ENCODE measurements at places on chromosomes 4 and X. TPM values are rescaled to one million over a fixed set of nuclear protein-coding genes. Genes with fewer than 3 reads are reported as not detected.
A peak's percentile ranks its signal among the peaks of the same experiment; 100 is the strongest.

Gene MAGEB17
- not detected for total RNA-seq

DNA sequence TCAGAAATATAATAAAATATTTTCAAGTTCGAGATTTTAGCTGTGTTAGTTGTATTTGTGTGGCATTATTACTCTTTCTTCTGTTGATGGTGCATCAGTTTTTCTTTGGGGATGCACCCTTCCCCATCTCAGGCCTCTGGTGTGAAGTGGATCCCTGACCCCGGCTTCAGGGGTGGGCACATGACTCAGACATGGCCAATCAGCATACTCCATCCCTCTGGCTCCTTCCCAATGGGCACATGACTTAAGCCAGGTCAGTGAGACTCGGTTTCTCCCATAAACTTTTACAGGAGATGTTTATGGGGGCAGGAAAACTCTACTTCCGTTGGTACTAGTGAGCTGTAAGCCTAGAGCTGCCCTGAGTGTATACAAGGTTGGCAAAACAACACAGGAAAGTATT is 3.0 kb upstream of the KIT start:
- peaks cover 26% of the 10 kb centered on the region for H3K27me3 ChIP-seq
- no peaks in the 10 kb centered on the region for H3K36me3 ChIP-seq
- no peak overlapping the region for H3K4me3 ChIP-seq

DNA sequence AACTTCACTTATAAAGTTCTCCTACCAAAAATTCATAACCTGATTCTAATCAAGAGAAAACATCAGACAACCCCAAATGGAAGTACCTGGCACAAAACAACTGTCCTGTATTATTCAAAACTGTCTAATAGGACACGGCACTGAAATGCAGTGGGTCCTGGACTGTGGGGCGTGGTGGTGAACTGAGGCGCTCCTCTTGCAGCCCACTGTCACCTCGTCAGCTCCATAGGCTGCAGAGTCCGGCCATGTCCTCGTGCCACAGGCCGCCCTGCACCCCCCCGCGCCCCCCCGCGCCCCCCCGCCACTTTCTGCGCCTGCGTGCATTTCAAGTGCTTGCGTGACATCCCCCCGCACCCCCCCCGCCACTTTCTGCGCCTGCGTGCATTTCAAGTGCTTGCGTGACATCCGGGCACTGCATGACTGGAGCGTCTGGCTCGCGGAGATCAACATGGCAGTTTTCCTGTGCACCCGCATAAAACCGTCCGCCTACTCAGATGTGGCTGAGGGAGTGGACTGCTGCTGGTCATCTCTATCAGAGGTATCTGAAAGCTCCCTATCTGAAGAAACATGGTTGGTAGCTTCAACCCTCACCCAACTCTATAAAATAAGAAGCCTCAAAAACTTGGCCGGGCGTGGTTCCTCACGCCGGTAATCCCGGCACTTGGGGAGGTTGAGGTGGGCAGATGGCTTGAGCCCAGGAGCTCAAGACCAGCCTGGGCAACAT is 28.8 kb downstream of the ATXN3L start:
- H3K4me1 ChIP-seq, result no peaks in the 10 kb centered on the region
- no peaks in the 10 kb centered on the region for H3K36me3 ChIP-seq
- H3K27me3 ChIP-seq, result peaks cover 4% of the 10 kb centered on the region
- H3K4me3 ChIP-seq, result no peak overlapping the region
- H3K27ac ChIP-seq, result no peak overlapping the region

- peaks cover 42% of the 10 kb centered on the region for H3K27me3 ChIP-seq
- H3K27ac ChIP-seq, result peak overlapping the region; percentile 33
- peak overlapping the region; percentile 48 for H3K4me3 ChIP-seq
- DNase-seq, result peak; percentile 73
Measured at GRCh38 chr4:54233697-54234496, 4.8 kb downstream of the PDGFRA start.

DNA sequence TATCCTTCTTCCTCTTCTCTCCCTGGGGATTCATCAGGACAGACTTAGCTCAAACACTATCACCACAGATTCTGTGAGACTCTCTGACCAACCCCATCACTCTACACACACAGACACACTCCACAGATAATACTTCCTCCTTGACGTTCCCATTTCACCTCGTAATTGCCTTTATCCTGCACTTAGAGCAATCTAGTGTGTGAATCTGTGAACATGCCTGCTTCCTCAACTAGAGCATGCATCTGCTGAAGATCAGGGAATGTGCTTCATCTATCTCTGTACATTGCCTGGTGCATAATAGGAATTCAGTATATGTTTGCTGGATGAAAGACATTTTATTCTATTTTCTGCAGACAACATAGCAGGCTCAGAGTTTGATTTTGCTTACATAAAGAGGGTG is 25.1 kb upstream of the HS6ST2 start:
- H3K36me3 ChIP-seq, result no peaks in the 10 kb centered on the region
- no peak overlapping the region for H3K27ac ChIP-seq
- no peak overlapping the region for H3K4me3 ChIP-seq
- no peaks in the 10 kb centered on the region for H3K4me1 ChIP-seq

- DNase-seq, result peak; percentile 22
- no peaks in the 10 kb centered on the region for H3K4me1 ChIP-seq
- no peaks in the 10 kb centered on the region for H3K36me3 ChIP-seq
- H3K27ac ChIP-seq, result no peak overlapping the region
- no peak overlapping the region for H3K4me3 ChIP-seq
Measured at GRCh38 chr4:184163813-184164212, 53.9 kb downstream of the ENPP6 start.

- no peaks in the 10 kb centered on the region for H3K4me1 ChIP-seq
- no peaks in the 10 kb centered on the region for H3K36me3 ChIP-seq
- no peak for DNase-seq
Measured at GRCh38 chrX:105553118-105553517, 269.2 kb upstream of the NRK start.

Gene VEGFC
- total RNA-seq, result 2.5 TPM

- H3K4me3 ChIP-seq, result no peak overlapping the region
- H3K4me1 ChIP-seq, result no peaks in the 10 kb centered on the region
- H3K36me3 ChIP-seq, result no peaks in the 10 kb centered on the region
- H3K27ac ChIP-seq, result no peak overlapping the region
Measured at GRCh38 chr4:160316036-160316435, 1213.2 kb downstream of the RAPGEF2 start.

Gene CYLC1
- total RNA-seq, result not detected

Gene MAGED1
- total RNA-seq, result 46.8 TPM

Gene MYL5
- 12.0 TPM for total RNA-seq

DNA sequence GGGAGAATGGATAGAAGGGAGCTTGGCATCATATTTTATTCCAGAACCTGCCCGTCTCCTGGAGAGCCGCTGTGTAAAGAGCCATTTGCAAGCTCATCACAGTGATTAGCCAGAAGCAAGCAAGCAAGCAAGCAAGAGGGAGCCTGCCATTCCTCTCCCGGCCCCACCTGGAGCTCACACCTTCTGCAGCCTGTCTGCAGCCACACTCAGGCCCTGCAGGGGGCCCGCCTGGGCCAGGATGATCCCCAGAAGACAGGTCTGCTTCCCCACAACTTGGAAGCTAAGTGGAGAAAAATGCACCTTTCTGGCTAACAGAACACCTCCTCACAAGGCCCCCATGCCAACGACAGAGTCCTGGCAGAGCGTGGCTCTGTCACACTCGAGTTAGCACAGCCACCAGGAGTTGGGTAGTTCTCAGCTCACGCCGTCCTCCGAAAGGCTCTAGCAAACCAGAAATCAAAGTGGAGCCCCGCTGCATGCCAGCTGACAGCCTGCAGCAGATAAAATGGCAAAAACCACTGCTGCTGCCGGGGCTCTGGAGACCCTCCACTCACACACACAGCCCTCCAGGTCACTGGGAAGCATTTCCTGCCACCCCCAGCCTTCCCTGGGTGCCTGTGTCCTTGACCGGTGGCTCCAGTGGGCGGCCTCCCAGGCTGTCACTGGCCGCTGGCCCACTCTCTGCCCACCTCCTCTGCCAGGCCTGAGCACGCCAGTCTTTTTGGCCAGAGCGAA is 54.9 kb downstream of the DCTD start:
- H3K4me3 ChIP-seq, result no peak overlapping the region
- DNase-seq, result no peak
- H3K27me3 ChIP-seq, result no peaks in the 10 kb centered on the region
- H3K36me3 ChIP-seq, result no peaks in the 10 kb centered on the region

Gene CFI
- 24.1 TPM for total RNA-seq

DNA sequence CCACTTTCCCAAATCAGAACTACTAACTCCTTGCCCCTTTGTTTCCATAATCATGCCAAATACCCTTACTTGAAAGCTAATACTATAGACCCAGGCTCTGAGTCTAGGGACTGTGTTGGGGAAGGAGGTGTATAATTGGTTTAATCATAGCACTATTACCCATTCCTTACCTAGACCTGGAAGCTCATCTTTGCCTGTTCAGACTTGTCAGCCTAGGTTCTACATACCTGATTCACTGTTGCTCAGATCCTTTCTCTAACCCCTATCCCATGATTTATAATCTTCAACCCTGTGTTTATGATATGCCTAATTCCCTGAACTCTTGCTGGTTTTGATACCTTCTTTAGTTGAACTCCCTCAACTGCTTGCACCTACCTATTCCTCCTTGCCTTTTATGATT is 123.1 kb upstream of the GRIA3 start:
- no peaks in the 10 kb centered on the region for H3K4me1 ChIP-seq
- DNase-seq, result no peak
- H3K4me3 ChIP-seq, result no peak overlapping the region
- H3K27me3 ChIP-seq, result no peaks in the 10 kb centered on the region
- no peaks in the 10 kb centered on the region for H3K36me3 ChIP-seq
- no peak overlapping the region for H3K27ac ChIP-seq

GRCh38 chr4:182684796-182685195 is 232.4 kb downstream of the DCTD start:
- no peak overlapping the region for H3K4me3 ChIP-seq
- no peaks in the 10 kb centered on the region for H3K36me3 ChIP-seq

DNA sequence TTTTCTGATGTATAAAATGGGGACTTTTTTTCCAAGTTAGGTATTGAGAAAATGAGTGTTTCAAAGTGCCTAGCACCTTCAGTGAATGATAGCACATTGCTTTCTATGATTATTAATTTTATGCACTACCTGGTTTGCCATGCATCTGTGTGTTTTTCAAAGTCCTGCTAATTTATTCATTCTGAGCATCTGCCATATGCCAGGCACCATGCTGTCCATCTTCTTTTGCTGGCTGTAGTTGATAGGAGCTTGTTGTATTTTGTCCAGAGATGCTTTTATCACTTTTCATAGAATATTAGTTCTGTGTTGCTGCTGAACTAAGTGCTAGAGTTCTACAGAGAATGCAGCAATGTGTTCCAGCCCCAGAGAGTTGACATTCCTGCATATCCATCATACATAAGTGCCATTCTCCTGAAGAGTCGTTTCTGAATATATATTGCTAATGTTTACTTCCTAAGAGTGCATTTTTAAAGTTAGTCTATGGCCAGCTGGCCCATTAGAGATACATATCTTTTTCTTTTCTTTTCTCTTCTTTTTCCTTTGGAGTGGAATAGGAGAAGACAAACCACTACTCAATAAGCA is 49.0 kb upstream of the CLNK start:
- DNase-seq, result no peak

GRCh38 chrX:7908821-7909220 is 18.4 kb downstream of the PNPLA4 start:
- no peak for DNase-seq
- H3K36me3 ChIP-seq, result no peaks in the 10 kb centered on the region
- no peak overlapping the region for H3K4me3 ChIP-seq
- no peak overlapping the region for H3K27ac ChIP-seq
- H3K4me1 ChIP-seq, result no peaks in the 10 kb centered on the region

Gene DSPP
- not detected for total RNA-seq

DNA sequence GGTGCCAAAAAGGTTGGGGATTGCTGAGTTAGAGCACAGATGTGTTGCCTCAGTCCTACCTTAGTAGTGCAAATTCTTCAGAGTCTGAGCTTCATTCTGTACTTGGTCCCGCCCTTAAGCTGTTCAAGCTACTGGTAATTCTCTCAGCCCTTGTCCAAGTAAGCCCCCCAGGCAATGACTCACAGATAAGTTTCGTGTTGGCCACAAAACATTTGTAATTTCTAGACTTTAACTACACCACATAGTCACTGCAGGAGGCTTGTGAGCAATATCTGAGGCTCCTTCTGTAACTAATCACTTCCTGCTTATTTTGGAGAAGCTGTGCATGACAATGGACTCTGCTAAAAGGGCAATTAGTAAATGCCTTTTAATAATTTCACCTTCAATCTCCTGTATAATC is 1420.5 kb downstream of the PCDH7 start:
- H3K36me3 ChIP-seq, result no peaks in the 10 kb centered on the region
- no peaks in the 10 kb centered on the region for H3K27me3 ChIP-seq
- no peak overlapping the region for H3K4me3 ChIP-seq
- H3K4me1 ChIP-seq, result no peaks in the 10 kb centered on the region

- H3K36me3 ChIP-seq, result no peaks in the 10 kb centered on the region
- H3K4me3 ChIP-seq, result no peak overlapping the region
- H3K4me1 ChIP-seq, result no peaks in the 10 kb centered on the region
- no peak for DNase-seq
- H3K27me3 ChIP-seq, result no peaks in the 10 kb centered on the region
Measured at GRCh38 chrX:5306654-5307121, 922.0 kb downstream of the NLGN4X start.

GRCh38 chrX:13085526-13085925 is 41.1 kb upstream of the FAM9C start:
- DNase-seq, result no peak
- peak overlapping the region; percentile 26 for H3K27ac ChIP-seq
- H3K27me3 ChIP-seq, result no peaks in the 10 kb centered on the region
- H3K36me3 ChIP-seq, result no peaks in the 10 kb centered on the region
- H3K4me3 ChIP-seq, result no peak overlapping the region

DNA sequence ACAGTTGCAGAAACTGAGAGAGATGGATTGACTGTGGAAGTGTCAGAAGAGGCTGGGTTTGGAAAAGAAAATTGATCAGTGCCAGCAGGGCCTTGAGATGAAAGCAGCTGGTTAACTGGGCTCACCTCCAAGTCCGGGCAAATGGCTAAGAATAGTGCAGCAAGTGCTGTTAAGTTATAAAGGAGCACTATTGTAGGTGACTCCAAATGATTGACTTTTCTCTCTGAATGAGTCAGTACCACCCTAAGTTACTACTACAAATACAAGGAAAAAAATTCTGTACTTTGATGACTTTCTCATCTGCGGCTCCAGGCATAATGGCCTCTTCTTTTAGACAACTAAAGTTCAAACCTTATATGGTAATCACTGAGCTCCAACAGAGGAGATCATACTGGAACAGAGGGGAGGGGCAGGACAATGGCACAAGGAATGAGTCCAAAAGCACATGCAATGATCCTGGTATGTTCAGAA is 733.4 kb upstream of the INTU start:
- no peak overlapping the region for H3K4me3 ChIP-seq
- no peak overlapping the region for H3K27ac ChIP-seq
- H3K4me1 ChIP-seq, result no peaks in the 10 kb centered on the region
- no peaks in the 10 kb centered on the region for H3K27me3 ChIP-seq

DNA sequence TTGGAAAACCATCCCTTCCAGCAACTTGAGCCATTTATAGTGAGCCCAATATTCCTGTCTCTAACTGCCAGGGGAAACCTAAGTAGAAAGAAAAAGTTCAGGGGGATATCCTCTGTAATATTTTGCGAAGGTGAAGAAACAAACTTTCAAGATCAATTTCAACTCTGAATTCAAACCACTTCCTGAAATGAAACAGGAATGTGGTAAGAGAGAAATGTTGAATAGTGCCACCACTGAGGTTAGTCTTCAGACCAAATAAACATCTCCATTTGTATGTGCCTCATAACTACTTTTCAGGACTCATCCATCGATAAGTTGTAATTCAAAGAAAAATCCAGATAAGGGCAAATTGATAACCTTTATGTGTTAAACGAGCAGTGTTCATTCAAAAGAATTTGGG is 128.7 kb downstream of the GABRB1 start:
- no peaks in the 10 kb centered on the region for H3K27me3 ChIP-seq
- H3K36me3 ChIP-seq, result no peaks in the 10 kb centered on the region
- no peak for DNase-seq
- H3K4me3 ChIP-seq, result no peak overlapping the region
- no peaks in the 10 kb centered on the region for H3K4me1 ChIP-seq

All from tibial nerve (tissue), 4 donors.